ENCODE measurements at places on chromosomes 5 and 9.

DNA sequence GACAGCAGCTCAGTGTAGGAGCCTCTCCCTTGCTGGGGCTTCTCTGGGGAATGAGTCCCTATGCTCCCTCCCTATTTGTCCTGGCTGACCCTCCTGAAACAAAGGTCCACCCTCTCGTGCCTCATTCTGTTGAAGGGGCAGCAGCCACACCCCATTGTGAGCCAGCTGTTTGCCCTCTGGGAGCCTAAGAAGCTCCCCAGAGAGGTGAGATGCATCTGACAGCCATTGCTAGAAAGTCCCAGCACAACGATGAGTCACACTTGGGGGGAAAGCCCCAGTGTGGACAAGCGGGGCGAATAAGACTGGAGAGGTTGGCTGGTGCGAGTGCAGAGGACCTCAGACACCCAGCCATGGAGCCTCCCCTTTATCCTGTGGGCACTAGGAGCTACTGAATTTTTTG, 101.4 kb downstream of the PPARGC1B start:
- DNase-seq: no peak

DNA sequence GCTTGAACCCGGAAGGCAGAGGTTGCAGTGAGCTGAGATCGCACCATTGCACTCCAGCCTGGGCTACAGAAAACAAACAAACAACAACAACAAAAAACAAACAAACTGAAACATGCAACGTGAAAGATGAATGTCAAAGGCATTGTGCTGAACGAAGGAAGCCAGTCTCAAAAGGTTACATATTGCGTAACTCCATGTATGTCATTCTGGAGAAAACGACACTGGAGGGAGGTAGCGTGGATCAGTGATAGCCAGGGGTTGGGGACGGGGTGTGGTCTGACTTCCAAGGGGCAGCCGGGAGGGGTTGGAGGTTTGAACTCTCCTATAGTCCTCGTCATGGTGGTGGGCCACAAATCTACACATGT, 12.1 kb upstream of the WDR5 start:
- no peak for DNase-seq

DNA sequence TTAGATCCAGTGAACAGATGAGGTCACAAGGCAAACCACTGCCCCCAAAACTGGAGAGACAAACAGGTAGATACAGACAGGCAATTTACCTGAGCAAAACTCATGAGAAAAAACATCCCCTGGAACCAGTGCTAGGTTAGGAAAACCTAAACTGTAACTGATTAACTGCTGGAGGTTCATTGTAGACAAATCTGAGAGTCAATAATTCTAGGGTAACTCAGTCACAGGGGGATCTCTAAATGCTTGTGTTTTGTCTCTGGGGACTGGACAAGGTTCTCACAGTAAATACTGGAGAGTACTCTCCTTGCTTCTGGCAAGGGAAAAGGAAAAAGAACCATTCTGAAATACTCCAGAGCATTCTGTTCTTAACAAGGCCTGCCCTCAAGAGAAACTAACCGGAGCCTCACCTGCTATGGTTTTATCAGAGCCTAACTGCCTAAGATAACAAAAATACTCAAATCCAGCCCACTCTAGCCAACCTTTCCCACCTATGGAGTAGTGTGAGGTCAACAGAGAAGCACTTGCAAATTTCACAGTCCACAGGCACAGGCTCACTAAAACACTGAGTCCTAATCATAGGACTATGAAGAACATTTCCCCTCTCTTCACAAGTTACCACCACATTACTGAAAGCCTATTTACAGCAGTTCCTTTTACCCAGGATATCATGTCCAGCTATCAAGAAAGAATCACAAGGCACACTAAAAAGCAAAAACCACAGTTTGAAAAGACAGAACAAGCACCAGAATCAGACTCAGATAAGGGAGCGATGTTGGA, 139.9 kb upstream of the ACOT12 start:
- DNase-seq: no peak

DNA sequence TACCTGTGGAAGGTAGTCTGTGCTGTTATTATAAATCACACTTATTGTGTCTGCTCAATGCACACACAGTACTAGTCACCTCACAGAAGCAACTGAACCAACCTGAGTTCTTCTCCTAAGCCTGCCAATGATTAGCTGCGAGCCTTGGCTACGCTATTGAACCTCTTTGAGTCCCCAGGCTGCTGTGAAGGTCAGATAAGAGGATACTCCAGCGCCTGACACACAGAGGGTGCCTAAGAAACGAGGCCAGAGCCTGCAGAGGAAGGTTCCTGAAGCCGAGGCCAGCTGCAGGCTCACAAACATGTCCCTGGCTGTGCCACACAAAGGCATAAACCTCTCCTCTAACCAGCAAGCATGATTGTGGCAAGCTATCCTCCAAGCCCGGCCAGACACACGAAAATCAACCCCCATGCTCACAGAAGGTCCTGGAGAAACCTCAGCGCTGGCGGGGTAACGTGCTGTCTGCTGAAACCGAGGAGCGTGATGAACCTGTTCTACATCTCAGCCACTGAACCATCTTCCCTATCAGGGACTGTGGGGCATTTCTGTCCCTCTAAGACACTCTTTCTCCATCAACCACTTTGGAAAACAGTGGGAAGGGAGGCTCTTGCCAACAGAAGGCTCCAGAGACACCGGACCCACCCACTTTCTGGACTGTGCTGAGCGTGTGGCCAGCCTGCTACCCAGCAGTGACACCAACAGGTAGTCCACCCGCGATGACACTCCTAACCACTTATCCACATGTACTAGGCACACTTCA, 53.2 kb upstream of the SLC25A51 start:
- DNase-seq: no peak

GRCh38 chr9:106697750-106698502, 165.0 kb upstream of the ZNF462 start:
- DNase-seq: peak; percentile 43

- no peak for DNase-seq
Measured at GRCh38 chr5:123007754-123008153, 28.8 kb downstream of the PPIC start.

Data from left colon (tissue), 2 donors.